GM12892 (cell line): ENCODE measurements at places on chromosomes 13 and 19.

DNA sequence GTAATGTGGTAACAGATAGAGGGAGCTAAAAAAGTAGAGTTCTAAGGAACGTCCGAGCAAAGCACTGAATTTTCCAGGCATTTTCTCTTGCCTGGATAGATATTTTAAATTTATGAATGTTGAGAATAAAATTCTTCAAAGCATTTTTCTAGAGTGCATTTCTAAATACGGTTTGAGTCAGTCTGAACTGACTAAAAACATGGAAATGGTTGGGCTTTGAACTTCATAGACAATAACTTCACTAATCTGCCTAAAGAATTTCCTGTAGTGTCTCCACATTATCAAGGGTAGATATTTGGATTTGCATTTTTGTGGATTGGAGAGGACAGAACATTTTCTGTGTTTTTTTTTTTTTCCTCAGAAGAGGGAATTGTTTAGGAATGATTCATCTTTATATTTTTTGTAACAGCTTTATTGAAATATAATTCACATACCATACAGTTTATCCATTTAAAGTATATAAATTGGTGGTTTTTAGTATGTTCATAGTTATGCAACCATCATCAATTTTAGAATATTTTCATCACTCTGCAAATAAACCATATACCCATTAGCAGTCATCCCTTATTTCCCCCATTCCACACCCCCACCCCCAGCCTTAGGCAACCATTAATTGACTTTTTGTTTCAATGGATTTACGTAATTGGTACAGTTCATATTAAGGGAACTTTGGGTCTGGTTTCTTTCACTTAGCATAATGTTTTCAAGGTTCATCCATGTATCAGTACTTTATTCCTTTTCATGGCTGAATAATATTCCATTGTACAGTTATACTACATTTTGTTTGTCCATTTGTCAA lies 20.7 kb downstream of the GARRE1 start:
- DNase-seq, result no peak

DNA sequence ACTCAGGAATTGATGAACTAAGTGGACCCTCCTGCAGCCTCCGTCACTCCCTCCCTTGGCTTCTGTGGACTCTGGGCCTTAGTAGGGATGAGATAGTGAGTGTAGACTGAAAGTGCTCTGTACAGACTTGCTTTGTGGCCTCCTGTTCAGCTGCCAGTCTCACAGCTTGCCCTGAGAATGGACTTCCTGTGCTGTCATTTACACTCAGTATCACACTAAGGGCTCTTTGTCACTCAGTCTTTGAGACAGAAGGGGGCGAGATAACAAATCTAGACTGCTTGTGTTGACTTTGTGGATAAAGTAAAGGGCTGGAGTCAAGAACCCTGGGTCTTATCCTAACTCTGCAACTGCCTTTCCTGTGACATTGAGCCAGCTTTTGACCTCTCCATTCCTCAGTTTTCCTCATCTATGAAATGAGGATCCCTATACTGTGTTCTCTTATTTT lies 21.0 kb upstream of the SPRY2 start:
- no peak for DNase-seq

DNA sequence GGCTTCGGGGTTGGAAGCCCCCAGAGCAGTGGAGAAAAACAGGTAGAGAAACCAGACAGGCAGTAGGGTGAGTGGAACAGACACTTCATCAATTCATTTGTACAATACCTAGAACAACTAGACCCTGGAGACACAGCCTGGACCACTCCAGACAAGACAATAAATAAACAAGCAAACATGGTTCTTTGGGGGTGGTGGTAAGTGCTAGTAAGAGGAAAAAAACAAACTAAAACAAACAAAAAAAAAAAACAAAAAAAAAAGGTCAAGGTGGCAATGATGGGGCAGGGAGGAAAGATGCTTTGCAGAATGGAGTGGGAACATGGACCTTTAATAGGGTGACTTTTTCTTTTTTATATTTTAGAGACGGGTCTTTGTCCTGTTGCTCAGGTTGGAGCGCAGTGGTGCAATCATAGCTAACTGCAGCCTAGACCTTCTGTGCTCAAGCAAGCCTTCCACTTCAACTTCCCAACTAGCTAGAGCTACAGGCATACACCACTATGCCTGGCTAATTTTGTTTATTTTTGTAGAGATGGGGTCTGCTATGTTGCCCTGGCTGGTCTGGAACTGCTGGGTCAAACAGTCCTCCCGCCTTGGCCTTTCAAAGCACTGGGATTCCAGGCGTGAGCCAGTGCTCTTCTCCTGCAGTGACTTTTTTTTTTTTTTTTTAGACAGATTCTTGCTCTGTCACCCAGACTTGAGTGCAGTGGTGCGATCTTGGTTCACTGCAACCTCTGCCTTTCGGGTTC lies 3.1 kb downstream of the JUNB start:
- DNase-seq, result no peak

DNA sequence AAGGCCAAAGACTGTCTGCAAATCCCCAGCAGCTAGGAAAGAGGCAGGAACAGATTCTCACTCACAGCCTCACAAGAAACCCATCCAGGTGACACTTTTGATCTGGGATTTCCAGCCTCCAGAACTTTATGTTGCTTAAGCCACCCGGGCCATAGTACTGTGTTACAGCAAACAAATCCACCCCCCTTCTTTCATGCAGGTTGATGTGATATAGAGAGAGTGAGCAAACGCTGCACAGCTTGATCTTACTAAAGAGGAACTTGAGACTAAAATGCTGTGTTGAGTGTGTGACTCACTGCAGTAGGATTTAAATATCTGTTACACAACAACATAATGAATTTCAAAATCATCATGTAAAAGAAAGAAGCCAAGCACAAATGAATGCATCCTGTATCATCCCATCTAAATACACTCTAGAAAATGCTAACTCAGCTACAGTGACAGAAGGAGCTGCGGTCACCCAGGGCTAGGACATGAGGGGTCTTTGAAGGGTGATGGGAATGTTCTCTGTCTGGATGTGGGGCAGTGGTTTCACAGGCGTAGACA lies 32.2 kb downstream of the RCBTB2 start:
- DNase-seq, result no peak

DNA sequence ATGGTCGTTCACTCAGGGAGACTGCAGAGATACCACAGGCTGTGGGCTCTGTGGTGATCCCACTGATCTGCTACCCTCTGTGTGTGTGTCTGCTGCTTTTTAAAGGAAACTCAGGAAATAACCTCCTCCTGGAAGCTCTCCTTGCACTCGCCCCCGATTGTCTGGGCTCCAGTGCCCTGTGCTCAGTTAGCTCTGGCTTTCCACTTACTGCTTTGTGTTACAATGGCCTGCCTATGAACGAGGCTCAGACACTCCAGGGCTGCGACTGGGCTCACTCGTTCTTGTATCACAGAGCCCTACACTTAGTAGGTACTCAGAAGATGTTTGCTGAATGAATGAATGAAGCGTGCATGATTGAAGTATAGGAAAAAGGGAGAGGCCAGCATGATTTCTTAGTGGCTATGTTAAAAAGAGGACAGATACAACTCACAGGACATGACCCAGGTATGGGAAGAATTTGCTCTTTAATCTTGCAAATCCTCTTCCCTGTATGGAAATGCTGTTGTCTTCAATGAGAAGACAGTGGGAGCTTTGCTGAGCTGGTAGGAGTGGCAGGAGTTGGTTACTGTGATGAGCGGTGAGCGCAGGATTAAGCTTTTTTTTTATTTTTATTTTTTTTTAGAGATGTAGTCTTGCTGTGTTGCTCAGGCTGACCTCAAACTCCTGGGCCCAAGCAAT lies 26.4 kb downstream of the B3GLCT start:
- no peak for DNase-seq

DNA sequence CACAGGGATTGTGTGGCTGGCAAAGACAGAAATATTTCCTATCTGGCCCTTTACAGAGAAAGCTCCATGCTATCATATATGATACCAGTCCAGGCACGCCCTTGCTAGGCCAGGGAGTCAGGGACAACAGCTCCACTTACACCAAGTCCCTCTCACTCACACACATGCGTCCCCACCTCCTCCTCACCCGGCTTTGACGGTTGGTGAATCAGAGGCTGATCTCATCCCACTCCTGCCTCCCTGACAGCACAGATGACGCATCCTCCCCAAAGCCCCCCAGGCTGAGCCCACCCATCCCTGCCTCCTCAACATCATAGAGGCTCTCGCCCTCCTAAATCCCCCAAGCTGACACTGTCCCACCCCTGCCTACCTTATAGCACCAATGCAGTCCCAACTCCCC lies 62.7 kb downstream of the F2RL3 start:
- DNase-seq, result no peak
